ENCODE measurements at places on chromosomes 2 and 18. TPM values are rescaled to one million over a fixed set of nuclear protein-coding genes. Genes with fewer than 3 reads are reported as not detected.

SIX2 gene
- total RNA-seq, result 0.09 TPM

DNA sequence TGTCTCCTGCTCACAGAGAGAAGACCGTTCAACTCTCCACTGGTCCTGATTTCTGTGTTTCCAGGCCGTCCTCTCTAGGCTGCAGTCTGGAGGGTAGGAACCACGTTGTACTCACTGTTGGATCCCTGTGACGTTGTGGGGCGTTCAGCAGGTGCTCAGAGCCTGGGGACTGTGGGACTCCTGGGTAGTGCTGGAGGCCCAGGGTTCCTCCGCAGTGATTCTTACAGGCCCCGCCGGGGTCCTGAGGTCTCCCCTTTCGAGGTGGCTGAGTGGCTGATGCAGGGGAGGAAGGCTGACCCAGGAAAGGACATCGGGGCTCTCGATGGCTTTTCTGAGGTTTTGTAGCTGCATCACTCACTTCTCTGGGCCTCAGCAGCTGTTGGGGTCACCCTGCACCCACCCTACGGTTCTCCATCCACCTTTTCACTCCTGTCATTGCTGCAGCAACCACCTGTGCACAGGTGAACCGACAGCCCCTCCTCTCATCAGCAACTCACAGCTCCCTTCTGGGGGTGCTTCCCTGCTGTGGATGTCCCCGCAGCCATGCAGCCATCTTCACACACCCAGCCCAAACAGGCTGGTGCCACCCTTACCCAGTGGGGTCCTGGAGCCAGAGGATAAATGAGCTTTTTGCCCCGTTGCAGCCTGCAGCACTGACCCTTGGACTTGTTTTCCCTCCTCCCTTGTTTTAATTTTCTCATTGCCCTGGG lies 169.6 kb upstream of the HDAC4 start:
- H3K4me1 ChIP-seq, result no peaks in the 10 kb centered on the region
- no peak overlapping the region for H3K4me3 ChIP-seq
- no peaks in the 10 kb centered on the region for H3K36me3 ChIP-seq
- H3K27me3 ChIP-seq, result no peaks in the 10 kb centered on the region
- DNase-seq, result no peak

- H3K27me3 ChIP-seq, result no peaks in the 10 kb centered on the region
- H3K36me3 ChIP-seq, result no peaks in the 10 kb centered on the region
- DNase-seq, result no peak
- no peaks in the 10 kb centered on the region for H3K4me1 ChIP-seq
- no peak overlapping the region for H3K27ac ChIP-seq
These were observed 35.7 kb downstream of the CELF4 start for GRCh38 chr18:37529863-37530262.

DNA sequence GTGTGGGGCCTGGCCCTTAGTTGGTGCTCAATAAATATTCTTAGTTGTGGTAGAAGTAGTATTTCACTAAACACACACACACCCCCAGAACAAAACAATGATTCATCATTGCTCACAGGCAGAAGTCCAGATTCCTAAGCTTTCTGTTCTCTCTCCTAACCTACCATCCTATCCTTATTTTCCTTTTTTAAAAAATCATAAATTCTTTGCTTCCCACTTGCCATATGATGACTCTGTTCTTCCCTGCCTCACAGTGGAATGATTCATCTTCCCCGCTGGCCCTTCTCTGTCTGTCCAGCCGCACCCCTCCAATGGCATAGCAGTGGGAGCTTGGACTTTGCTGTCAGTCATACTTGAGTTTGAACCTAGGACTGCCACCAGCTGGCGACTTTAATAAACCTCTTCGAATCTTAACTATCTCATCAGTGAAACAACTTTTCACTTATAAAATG lies 5.2 kb downstream of the EML6 start:
- no peak for DNase-seq
- no peak overlapping the region for H3K4me3 ChIP-seq
- H3K27ac ChIP-seq, result no peak overlapping the region

DNA sequence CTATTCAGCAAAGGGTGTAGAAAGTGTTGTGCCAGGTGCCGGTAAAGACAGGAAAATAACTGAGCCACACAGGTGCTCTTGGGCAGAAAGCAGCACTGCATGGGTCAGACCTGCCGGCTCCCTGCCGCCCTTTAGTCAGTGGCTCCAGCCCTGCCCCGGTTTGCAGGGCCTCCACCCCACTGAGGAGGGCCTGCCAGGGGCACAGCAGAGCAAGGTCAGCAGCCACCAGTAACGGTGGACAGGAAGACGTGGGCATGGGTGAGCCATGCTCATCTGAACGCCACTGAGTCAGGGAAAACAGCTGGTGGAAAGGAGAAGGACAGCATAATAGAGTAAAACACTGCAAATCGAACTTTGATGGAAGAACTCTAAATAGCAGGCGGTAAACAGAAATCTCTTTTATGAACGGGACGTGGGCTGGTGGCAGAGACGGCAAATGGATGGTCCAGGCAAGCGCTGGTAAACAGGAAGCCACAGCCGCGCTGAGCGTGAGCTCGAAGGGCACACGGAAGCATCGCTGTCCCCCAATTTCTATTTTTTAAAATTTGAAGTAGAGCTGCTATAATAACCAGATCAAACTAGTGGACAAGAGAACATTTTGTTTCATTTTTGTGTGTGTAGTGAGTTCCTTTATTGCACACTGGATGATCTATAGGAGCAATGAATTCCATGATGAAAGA lies 141.8 kb upstream of the ALKAL2 start:
- peak overlapping the region; percentile 59 for H3K4me3 ChIP-seq
- no peaks in the 10 kb centered on the region for H3K27me3 ChIP-seq
- H3K36me3 ChIP-seq, result no peaks in the 10 kb centered on the region
- peaks cover 25% of the 10 kb centered on the region for H3K4me1 ChIP-seq
- H3K27ac ChIP-seq, result peak overlapping the region; percentile 42
